ENCODE measurements at places on chromosomes 5 and 9.

DNA sequence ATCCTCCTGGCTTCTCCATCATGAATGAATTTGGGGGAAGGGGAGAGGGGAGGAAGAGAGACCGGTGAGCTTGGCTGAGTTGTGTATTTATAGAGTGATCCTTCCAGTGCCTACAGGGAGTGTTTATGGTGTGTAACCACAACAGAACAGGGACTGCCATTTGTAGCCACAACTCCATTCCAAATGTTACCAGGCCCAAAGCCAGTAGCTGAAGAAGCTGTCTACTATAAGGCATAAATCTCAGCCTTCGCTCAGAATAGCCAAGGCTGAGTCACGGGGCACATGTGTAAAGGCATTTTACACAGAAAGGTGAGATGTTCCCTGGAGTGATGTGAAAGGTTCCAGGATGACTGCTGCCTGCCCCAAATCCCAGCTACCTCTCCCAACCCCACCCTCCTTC lies 2.5 kb downstream of the TMEM252 start:
- no peak for DNase-seq

GRCh38 chr5:97836816-97837215 lies 653.8 kb upstream of the RIOK2 start:
- no peak for DNase-seq

- DNase-seq = no peak
Measured at GRCh38 chr5:164353155-164353554, 847.7 kb downstream of the MAT2B start.

DNA sequence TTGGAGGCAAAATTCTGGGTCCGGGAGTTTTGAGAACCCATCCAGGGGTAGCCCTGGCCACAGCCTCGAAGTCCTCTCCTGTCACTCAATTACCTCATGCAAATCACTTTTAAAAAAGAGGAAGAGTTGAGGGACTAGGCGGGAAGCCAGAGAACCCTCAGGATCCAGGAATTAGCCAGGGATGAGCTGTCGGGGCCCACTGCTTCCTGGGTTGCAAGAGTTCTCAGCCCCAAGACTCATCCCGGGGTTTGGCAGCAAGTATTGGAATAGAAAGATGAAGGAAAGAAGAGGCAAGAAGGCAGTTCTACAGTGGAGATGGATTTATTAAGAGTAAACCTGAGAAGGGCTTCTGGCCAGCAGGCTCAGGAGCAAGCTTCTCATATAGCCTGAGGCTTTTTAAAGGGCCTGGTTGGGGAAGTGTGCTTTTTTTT lies 25.6 kb downstream of the C9orf50 start:
- DNase-seq = no peak

DNA sequence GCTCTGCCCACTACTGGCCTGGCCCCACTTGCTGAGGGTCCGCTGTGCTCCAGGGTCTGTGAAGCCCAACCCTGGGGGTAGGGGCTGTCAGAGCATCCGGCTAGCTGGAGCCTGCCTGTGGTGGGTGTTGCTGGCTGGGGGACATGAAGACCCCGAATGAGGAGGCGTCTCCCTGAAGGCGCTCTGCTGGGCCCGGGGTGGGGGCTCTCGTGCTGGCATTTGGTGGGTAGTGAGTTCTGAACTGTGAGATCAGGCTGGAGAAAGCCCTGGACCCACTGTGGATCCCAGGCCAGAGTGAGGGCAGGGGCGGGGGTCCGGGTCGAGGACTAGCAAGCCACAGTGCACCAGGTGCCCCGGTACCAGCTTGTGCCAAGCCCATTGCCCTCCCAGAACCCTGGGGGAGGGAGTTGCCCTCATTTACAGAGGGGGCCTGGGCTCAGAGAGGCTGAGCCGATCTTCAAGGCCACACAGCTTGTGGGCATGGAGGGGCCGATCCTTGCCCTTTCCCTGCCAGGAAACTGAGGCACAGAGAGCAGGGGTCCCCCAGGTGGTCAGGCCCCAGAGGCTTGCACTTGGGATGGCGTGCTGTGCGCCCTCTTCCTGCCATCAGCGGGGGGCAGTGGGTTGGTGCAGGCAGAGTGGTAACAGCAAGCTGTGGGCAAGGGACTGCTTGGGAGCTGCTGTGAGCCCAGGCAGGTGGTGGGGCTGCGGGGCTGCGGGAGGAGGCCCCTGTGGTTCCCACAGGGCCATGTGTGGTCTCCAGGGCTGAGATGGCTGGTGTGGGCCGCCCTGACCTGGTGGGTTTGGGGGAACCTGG lies 15.9 kb downstream of the RXRA start:
- no peak for DNase-seq

DNA sequence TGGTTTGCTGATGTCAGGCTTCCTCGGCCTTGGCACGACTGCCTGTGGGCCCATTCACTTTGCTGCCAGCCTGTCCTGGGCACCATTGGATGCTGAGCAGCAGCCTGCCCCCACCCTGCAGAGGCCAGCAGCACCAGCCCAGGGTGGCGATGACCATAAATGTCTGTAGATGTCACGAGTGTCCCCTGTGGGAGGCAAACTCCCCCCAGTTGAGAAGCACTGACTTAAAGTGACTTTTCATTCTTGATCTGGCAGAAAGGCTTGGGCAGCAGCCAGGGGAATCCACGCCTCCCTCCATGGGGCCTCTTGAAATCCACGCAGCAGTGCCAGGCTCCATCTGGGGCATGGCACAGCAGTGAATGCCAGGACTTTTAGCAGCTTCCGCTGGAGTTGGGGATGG lies 21.8 kb downstream of the IRX4 start:
- DNase-seq = no peak

GRCh38 chr5:181170996-181171395 lies 23.6 kb downstream of the OR2V2 start:
- no peak for DNase-seq

- DNase-seq = no peak
Measured at GRCh38 chr9:16705111-16705604, 165.3 kb downstream of the BNC2 start.

DNA sequence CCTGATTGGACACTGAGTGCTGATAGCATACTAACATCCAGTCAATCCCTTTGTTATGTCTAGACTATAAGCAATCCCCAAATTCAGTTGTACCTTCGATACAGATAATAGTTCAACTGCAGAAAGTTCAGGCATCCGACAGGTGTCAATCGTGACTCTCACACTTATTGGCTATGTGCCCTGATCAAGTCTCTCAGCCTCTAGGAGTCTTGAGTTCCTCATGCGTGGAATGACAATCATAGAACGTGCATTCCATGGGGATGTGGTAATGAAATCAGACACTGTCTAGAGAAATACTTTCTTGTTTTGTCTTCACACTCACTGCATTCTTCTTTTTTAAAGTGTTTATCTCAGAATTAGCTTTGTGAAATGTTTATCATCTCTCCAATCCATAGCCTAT lies 4.8 kb downstream of the ANKRD34B start:
- DNase-seq = no peak

GRCh38 chr5:33737697-33738096 lies 154.1 kb downstream of the ADAMTS12 start:
- no peak for DNase-seq

- DNase-seq = no peak
Measured at GRCh38 chr9:77648234-77649108, at the start of gene GNA14. TSS of gene GNA14 (minus strand) at chr9:77648322. CDS start at chr9:77647793, 529 bp downstream.

DNA sequence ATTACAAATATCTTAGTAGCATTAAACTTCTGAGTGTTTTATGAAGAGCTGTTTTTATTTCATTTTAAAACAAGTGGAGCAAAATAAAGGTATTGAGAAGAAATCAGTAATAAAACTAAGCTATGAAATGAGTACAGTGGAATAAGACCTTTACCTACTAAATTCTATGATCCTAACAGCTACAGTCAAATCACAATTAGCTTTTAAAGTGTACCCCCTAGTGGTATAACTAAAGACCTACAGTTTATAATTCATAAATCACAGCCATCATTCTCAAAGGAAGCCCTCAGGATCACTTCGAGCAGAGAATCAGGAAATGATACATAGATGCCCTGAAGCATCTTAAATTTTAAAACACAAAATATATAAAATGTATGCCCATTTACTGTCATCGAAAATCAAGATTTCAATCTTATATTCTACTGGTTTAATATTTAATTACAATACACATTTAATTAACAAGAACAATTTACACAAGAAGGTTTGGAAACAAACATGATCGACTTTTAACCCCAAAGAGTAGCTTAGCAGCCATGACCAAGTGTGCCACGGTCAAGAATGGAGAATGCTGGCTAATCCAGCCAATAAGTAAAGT lies 12.3 kb downstream of the CCNH start:
- peak; percentile 8 for DNase-seq

GRCh38 chr9:96305171-96305570 lies 3.2 kb upstream of the HSD17B3 start:
- no peak for DNase-seq

- DNase-seq = no peak
Measured at GRCh38 chr5:1387059-1387755, 42.3 kb upstream of the CLPTM1L start.

DNA sequence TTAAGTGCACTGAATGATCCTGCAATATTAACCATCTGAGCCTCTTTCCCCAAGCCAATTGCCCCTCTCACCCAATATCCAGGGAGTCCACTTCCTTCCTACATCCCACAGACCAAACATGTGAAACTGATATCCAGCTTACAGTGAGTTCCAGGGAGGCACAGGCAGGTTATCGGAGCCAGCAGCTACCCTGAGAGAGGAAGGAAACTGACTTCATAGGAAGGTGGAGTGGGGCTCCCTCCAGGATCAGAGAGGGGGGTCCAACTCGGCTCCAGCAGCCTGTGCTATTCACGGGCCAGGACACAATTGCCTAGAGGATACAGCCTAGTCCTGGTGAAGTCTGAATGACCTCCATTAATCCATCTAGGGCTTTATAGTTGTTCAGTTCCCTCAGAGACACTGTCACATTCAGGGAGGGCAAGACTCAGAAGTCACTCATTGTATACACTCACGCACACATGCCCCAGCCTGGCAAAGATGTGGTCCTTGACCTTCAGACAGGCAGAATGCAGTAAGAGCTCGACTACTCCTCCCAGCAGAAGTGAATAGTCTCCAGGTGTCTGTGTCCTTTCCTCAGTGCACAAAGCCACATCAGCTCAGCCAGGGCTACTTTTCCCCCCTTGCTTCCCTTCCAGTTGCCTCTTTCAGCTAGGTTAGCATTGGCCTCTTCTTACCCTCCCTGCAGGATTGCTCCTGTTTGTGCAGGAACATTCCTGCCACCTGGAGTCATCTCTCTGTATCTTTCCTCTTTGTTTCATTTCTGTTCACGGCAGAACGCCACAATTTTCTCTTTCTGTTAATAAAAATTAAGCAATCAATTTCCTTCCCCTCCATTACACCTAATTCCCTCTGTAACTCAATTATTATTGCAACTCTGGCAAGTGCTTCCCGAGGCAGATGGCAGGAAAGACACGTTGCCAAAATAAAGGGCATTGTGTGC lies 501.7 kb downstream of the ARHGEF28 start:
- peak; percentile 12 for DNase-seq

- DNase-seq = no peak
Measured at GRCh38 chr5:110916381-110917049, 155.0 kb upstream of the TSLP start.

DNA sequence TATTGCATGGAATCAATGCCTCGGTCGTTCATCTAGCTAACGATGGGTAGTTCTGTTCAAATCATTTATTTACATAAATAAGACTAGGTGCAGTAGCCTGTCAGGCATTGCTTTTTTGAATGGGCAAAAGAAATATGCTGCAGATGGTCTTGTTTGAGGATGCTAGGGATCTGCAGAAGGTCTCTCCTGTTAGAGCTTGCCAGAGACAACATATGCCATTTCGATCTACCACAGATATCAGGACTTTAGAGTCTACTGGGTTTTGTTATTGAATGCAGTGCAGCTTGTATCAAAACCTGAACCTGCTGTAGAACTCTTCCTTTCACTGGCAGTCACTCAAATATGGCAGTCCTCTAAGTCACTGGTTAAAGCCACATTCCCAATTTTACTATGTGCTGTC lies 381.1 kb upstream of the CDH10 start:
- DNase-seq = no peak

- no peak for DNase-seq
Measured at GRCh38 chr9:89431930-89432725, 65.8 kb downstream of the SEMA4D start.

DNA sequence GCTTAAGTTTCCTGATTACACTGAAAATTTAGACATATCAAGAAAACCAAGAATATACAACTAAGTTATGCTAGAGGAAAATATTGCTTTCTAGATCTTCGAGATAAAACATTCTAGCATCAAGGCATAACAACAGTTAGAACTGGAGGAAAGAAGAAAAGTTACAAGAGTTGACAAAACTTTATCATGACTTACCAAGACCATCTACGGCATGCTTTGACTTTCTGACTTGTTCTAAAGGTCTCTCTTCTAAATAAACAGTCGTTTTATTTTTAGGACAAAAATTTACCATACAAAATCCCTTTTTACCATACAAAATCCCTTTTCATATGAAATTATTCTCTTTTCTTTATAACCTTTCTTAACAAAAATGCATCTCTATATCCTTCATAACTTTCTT lies 1110.1 kb upstream of the CDH10 start:
- DNase-seq = no peak

DNA sequence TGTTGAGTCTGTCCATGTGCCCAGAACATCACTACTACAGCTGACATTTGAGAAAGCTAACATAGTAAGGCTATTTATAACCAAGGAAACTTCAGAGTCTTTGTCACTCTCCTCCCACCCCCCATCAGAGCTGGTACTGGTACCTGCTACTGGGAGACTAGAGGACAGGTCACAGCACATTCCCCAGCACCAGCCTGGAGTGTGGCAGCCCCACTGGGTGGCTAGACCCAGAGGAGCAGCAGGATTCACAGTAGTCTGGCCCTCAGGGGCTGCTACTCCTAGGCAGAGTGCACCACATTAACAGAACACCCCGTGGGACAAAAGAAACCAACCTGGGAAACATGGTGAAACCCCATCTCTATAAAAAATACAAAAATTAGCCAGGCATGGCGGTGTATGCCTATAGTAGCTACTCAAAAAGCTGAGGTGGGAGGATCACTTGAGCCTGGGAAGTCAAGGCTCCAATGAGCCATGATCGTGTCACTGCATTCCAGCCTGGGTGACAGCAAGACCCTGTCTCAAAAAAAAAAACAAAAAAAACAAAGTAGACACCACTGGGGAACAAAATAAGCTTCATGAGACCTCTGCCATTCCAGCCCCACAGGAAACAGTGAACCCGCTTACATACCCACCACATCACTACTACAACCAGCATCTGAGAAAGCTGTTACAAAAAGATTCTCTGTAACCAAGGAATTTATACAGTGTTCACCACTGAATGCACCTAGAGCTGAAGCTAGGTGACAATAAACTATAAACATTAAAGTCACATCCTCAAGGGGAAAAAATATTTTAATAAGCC lies 26.3 kb upstream of the PTGER4 start:
- no peak for DNase-seq

DNA sequence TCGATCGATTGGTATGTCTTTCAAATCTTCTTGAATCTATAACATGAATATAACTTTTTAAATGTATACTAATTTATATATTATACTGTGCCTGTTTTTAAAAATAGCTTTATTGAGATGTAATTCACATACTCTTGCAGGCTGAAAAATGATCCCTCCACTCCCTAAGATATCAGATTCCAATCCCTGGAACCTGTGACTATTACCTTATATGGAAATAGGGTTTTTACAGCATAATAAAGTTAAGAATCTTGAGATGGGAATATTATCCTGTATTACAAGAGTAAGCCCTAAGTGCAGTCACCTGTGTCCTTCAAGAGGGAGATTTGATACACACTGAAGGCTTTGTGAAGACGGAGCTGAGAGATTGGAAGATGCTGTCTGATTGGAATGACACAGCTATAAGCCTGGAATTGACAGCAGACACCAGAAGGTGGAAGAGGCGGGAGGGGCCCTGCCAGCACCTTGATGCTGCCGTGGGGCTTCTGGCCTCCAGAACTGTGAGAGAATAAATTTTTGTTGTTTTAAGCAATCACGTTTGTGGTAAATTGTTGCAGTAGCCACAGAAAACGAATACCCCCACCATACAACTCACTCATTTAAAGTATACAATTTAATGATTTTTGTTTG lies 161.3 kb downstream of the RMI1 start:
- DNase-seq = peak; percentile 69

Measured in NCI-H1417 (cell line).